Stimulated activated CD4-positive, alpha-beta T cell treated with anti-CD3 and anti-CD28 coated beads, Interleukin-1b, Interleukin-23, amount 100 ng/mL, for 4 hours (primary cell): ENCODE measurements at places on chromosomes 5 and 9.

GRCh38 chr9:89398621-89399020, 80.3 kb downstream of the SECISBP2 start:
- DNase-seq: no peak

DNA sequence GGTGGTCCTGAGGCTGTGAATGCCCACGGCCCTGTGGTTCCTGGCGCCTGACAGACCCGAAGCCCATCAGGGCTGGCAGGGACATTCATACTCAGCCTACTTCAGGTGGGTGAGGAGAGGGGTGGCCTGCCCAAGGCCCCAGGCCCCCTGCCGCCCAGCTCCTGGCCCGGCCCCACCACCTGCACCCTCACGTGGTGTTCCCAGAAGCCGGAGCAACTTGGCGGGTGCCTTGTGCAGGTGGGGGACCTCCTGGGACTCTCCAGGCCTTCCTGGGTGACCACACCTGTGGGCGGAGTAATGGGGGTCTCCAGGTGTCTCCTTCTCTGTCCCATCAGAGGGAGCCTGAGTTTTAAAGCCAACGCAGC, 36.8 kb upstream of the UBAC1 start:
- no peak for DNase-seq

- DNase-seq: no peak
Observed at GRCh38 chr5:141439411-141440141, 9.3 kb downstream of the PCDHGA12 start.

DNA sequence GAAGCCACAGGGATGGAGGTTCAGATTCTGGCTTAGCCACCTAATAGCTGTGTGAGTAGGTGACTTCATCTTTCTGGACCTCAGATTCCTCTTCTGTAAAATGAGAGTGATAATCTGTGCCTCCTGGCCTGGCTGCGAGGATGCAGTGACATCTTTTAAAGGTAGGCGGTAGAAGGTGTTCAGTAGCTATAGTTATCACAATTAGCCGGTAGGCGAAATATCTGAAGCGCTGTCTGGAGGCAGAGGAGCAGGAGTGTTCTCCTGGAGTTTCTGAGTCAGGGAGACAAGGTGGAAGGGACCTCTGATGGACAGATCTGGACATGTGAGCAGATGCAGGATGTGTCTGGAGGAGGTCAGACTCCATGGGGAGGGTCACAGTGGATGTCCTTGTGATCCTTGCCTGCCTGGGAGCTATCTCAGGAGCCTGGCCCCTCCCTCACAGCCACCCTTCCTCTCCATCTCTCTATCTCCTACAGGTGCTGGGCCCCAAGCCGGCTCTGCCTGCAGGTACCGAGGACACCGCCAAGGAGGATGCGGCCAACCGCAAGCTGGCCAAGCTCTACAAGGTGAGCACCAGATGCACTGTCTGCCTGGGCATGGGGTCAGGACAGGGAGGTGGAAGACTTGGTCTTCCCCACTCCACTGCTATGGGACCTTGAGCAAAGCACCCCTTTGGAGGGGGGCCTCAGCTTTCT, 45.6 kb downstream of the GSN start:
- DNase-seq: no peak

DNA sequence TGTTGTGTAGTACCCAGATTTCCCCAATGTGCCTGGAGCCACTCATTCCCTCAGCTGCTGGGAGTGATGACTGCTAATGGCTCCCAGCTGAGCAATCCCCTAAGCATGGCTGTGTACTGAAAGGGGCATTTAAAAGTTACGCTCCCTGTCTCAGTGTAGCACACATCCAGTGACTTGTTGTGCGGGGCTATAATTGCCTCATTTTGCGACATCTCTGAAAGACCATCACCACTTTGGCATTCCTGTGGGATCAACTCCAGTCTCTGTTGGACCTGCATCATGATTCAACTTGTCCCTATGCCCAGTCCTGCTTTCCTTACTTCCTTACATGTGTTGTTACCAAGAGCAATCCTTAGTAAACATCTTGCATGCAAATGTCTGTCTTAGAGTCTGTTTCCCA, 201.2 kb upstream of the MPDZ start:
- DNase-seq: no peak

DNA sequence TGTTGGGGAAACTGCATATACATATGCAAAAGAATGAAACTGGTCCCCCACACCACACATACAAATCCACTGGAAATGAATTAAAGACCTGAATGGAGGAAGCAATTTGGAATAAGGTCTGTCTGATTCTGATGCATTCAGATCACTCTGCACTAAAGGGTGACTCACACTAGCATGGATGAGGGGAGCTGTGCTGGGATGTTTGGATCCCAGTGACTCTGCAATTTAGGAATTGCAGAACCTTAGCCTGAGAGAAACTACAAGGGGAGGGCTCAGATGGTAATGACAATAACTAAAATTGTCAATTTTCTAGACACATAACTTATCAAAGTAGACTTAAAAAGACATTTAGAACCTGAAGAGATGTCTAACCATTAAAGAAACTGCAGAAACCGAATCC, 312.0 kb downstream of the CDK5RAP2 start:
- DNase-seq: no peak

- no peak for DNase-seq
Observed at GRCh38 chr9:78811622-78812276, 514.8 kb downstream of the PSAT1 start.

GRCh38 chr5:14906628-14907027, 35.0 kb upstream of the ANKH start:
- no peak for DNase-seq

DNA sequence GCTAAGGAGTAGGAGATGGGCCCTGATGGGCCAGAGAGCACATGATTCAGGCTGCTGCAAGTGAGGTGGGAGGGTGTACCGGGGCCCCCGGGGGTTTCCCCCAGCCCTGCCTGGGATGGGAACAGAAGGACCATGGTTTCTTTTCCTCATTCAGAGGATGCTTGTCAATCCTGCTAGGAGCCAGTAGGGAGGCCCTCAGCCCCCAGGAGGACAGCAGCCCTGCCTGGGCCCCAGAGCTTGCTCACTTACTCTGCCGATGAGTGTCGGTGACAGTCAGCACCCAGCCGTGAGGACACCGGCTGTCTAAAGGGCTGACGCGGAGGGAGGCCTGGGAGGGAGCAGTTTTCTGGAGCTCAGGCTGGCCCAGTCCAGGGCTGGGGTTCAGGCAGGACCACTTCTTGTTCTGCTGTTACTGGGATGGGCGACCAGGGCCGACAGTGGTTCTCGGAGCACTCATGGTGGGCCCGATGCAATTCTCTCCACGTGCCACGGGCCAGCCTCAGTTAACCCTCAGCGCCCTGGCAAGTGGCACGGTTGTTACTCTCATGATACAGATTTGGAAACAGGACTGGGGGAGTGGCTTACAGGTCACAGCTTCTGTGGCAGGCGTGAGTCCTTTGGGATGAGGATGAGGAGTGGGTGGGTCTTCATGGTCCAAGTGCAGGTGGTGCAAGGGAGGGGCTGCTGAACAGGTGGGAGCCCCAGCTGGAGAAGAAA, 1.8 kb downstream of the ARRDC1 start:
- no peak for DNase-seq

DNA sequence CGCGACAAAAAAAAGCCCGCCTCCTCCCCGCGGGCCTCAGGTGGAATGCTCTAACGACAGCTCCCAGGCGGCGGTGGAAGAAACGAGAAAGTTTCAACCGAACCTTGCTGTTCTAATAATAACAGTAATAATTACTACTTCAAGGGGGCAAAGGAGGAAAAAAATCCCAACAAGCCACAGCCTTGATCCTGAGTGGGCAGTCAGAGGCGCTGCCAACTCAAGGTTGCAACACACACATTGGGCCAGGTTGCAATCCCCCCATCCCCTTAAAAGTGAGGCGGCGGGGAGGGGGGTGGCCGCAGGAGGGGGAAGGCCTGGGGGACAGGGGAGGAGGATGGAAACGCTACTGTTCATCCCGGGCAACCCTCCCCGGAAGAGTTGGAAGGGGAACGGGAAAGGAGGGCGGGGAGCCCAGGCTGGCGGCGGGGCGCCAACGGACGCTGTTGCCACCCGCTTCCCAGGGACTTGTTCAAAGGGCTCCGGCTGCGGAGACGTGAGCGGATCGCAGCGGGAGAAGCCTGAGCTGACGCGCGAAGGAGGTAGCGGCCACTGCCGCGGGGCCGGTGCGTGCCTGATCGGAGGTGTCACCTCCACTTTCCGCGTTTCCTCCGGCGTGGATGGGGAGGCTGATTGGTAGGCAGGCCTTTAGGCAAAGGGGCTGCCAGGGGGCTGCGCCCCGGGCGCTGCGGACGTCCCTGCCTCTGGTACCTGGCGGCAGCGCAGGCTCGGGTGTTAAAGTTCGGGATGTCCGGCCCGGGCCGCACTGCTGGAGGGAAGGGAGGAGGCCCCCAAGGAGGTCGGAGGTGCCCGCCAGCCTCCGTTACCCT, 647 bp downstream of the SMARCA2 start:
- no peak for DNase-seq

DNA sequence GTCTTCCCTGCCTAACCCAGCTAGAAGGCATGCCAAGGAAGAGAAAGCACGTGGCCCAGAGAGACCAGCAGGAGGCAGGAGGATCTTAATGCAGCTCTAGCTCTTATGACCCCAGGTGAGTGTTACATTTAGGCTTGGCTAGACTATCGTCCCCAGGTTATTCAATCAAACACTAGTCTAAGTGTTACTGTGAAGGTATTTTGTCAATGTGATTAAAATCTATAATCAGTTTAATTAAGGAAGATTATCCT, 483.7 kb downstream of the BNC2 start:
- no peak for DNase-seq

DNA sequence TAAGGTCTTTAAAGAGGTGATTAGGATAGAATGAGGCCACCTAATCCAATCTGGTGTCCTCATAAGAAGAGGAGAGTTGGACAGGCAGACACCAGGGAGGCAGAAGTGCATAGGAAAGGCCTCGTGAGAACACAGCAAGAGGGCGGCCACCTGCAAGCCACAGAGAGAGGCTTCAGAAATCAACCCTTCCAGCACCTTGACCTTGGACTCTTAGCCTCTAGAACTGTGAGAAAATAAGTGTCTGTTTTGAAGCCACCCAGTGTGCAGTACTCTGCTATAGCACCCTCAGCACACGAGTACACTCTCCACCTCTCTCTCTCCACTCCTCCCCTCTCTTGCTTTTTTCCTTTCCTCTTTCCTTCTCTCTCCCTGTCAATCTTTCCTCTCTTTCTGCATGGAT, 26.8 kb downstream of the NIPAL4 start:
- DNase-seq: no peak

- no peak for DNase-seq
Observed at GRCh38 chr5:107640568-107640967, 30.2 kb downstream of the EFNA5 start.

DNA sequence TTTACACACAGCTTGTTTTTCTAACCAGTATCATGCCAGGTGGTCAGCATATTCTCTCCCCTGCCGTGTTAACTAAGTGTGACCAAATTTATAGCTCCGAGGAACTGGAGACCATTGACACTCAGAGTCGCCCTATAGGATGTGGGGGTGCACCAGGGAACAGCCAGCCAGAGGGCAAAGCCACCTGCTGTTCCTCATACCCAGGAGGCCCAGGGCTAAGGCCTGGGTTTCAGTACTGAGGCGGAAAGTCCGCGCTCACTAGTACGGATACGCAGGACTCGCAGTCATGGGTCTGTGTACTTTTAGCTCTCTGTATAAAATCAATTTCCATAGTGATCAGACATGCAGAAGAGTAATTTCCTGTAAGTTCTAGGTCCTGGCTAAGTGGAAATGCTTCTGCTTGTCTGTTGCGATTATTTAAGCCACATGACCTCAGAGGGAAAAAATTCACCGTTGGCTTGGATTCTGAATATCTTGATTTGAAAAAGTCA, 247.0 kb downstream of the AOPEP start:
- DNase-seq: no peak

DNA sequence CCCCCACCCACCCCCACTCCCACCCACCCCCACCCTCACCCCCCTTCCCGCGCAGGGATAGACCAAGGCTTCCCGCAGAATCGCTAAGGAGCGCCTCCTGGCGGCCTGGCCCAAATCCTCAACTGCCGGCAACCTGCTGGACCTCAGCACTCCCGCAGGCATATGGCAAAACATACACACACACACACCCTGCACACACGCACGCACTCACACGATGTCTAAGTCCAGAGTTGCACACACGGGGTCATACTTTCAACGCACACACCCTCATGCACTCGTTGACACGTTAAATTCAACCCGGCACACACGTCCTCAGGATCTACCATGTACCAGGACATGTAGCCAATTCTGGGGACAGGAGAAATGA, 1.7 kb downstream of the CPLX2 start:
- DNase-seq: no peak

GRCh38 chr9:116855881-116856662, 169.0 kb downstream of the TRIM32 start:
- no peak for DNase-seq

DNA sequence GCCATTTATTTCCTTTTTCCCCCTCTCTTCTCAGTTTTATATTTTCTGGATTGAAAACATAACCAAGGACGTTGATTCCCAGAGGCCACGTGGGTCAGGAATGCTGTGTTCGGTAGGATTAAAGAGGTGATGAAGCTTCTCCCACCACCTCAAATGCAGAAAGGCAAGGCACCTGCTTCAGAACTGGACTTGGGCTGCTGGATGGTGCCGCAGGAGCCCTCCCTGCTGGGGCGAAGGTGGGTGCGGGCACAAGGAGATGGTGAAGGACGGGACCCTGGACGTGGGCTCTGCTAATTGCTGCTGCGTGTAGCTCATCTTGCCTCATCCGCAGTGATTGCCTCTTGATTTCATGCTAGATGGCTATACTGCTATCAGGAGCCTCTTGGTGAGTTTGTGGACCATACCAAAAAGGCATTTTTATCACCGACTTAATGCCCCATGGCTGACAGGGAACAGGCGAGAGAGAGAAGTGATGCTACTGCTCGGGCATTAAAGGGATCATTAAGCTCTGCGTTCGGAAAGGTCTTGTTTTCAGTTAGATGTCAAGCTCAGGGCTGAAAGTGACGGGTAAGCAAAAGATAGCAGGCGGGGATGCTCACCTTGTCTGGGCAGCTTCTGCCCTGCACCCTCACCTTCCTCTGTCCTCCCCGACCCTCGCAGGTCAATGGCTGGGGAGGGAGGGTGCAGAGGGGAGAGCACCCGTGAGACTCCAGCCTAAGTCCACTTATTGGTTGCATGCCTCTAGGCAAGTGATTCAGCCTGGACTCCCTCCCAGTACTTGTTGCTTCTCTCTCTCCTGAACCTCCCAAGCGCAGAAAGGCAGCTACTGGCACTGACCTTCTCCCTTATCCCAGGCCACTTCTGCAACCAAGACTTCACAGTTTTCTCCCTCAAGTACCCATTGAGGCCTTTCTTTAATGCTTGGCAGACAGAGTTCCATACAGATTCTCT, 71.6 kb upstream of the FSTL4 start:
- DNase-seq: no peak

GRCh38 chr5:3345195-3345594, 250.4 kb upstream of the IRX1 start:
- DNase-seq: no peak

DNA sequence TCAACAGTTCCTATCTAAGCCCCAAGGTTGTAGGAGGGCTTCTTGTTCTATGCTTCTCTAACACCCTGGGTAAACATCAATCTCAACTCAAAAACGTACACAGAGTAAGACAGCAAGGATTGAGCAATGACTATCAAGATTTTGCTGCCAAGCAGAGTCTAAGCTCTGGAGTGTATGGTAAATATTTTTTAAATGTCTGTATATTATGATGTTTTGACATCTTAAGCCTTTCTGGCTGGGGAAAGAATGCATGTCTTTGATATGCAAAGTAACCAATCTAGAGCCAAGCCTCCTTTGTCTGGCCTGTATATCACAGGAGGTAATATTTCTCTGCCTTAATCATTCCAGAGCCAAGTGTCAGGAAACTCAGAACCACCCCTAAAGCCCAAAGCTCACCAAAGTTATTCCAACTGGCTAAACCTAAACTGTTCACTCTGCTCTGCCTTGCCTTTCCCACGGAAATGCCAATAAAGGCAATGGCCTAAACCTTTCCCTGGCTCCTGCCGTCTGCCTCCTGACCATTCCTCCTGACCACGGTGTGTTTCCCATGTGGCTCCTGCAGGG, 45.2 kb downstream of the YIPF5 start:
- DNase-seq: no peak
